Hematopoietic multipotent progenitor cell treated with erythropoietin and hydrocortisone succinate and interleukin-3 and kit ligand, for 4 days (in vitro differentiated cells): ENCODE measurements at places on chromosomes 16 and 17.

- no peak for DNase-seq
Observed at GRCh38 chr16:23149993-23150364, 727 bp upstream of the USP31 start.

- DNase-seq = peak; percentile 86
Observed at GRCh38 chr17:49557312-49558024, 18.2 kb upstream of the NXPH3 start.

DNA sequence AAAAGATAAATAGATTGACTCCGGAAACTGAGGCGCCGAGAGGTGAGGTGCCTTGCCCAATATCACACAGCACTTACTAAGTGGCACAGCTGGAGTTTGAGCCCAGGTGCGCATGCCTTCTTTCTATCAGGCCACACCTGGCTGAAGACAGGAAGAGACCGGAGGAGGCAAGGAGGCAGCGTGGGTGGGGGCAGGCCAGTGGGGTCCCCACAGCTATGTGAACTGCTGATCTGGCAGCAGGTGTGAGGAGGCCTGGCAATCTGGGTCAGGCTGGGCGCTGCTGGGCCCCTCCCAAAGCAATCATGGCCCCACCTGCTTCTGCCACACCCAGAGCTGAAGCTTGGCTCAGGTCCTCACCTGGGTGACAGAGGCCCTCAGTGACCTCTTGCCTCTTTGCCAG is 1.9 kb upstream of the GDPD3 start:
- DNase-seq = no peak

DNA sequence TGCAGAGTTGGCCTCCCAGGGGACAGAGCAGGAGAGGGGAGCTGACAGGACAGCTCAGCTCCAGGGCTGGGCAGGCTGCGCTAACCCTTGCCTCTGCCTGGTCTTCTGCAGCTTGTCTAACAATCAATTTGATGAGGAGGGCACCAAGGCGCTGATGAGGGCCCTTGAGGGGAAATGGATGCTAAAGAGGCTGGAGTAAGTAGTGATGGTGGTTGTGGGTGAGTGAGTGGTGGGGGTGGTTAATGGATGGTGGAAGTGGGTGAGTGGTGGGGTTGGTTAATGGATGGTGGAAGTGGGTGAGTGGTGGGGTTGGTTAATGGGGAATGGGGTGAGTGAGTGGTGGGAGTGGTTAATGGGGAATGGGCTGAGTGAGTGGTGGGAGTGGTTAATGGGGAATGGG is 22.0 kb upstream of the CPNE2 start:
- no peak for DNase-seq

- no peak for DNase-seq
Observed at GRCh38 chr16:23334457-23334853, 32.4 kb downstream of the SCNN1B start.

DNA sequence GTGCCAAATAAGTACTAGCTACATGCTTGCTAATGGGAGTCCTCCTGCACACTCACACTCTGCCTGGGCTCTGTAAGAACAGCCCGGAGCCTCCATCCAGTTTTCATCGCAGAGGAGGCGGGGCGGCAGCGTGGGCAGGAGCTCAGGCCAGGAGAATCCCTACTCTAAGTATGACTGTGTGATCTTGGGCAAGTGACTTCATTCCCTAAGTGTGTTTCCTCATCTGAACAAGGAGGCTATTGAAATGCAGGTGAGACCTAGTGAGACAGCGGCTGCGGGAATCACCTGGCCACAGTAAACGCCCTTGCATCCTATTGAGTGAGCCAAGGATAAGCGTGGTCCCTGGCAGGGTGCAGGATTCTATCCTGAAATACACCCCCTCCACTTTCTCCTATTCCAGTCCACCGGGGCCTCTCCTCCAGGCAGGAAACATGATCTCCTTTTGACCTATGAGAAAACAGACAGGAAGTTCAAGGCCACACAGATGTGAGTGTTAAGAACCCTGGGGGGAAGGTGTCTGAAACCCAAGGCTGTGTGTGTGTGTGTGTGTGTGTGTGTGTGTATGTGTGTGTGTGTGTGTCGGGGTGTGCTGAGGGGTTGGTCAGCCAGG is 5.2 kb upstream of the RAI1 start:
- peak; percentile 45 for DNase-seq

GRCh38 chr16:25138130-25138529 is 26.6 kb downstream of the LCMT1 start:
- no peak for DNase-seq

DNA sequence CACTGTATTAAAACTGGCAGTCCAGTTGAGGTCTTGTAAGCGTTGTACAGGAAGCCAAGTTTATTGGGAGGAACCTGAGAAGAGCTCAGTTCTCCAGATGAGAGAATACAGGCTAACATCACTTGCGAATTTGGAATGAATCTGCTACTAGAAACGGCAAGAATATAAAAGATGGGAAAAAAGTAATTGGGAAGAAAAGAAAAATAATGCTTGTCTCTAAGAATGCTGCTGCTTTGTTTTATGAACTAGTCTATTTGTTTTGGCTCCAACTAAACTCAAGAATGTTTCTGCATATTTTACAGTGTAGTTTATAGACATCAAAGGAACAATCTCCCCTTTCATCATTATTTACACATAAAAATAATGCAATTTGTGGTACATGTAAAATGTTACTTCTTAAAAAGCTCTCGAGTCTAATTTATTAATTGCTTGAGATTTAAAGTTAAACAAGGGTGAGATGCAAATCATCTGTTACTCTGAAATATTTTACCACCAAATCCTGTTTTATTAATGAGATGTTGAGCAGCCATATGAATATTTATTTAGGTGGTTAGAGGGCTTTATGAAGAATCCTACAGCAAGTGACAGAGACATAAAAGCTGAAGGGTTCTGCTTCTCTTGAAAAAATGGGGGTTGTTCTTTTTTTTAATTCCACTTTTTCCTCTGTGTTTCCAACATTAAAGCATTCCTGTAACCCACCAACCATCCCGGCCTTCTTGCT is 162.1 kb upstream of the AXIN2 start:
- DNase-seq = no peak

GRCh38 chr17:81030741-81031565 is 4.0 kb upstream of the BAIAP2 start:
- no peak for DNase-seq

GRCh38 chr17:50146927-50147665 is 3.4 kb downstream of the PPP1R9B start:
- DNase-seq = no peak

DNA sequence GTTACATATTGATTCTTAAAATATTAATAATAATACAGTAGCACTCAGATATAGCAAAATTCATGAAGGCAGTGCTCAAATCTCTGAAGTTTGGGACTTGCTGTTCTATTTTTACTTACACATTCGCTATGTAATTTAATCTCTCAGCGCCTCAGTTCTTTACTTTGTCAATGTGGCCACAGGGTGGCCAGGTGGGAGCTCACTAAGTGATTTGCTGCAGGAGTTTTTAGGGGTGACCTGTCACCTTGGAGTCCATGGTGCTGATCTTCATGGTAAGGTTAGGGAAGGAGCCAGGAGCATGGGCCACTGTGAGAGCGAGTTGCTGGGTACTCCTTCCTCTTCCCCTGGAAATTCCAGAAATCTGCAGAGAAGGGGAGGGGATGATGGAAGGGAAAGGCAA is 28.1 kb downstream of the VWA3A start:
- DNase-seq = no peak

DNA sequence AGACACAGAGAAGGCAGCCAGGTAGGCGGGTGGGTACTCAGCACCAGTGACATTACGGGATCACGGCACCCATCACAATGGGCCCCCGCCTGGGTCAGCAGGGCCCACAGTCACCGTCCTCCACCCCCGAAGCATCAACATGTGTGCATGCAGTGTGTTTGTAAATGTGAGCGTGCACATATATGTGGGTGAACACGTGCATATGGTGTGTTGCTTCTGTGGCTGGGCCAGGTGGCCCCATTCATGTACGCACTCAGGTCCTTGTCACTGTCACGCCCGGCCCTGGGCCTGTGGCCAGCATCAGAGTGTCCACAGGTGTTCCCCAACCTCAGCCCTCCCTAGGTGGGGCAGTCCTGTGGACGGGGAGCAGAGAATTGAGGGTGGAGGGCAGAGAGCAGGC is 37.1 kb downstream of the TNFRSF13B start:
- no peak for DNase-seq

DNA sequence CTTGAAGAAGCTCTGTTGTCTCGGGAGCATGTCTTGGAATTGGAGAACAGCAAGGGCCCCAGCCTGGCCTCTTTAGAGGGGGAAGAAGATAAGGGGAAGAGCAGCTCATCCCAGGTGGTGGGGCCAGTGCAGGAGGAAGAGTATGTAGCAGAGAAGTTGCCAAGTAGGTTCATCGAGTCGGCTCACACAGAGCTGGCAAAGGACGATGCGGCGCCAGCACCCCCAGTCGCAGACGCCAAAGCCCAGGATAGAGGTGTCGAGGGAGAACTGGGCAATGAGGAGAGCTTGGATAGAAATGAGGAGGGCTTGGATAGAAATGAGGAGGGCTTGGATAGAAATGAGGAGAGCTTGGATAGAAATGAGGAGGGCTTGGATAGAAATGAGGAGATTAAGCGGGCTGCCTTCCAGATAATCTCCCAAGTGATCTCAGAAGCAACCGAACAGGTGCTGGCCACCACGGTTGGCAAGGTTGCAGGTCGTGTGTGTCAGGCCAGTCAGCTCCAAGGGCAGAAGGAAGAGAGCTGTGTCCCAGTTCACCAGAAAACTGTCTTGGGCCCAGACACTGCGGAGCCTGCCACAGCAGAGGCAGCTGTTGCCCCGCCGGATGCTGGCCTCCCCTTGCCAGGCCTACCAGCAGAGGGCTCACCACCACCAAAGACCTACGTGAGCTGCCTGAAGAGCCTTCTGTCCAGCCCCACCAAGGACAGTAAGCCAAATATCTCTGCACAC is 21.2 kb downstream of the AKAP1 start:
- peak; percentile 53 for DNase-seq

DNA sequence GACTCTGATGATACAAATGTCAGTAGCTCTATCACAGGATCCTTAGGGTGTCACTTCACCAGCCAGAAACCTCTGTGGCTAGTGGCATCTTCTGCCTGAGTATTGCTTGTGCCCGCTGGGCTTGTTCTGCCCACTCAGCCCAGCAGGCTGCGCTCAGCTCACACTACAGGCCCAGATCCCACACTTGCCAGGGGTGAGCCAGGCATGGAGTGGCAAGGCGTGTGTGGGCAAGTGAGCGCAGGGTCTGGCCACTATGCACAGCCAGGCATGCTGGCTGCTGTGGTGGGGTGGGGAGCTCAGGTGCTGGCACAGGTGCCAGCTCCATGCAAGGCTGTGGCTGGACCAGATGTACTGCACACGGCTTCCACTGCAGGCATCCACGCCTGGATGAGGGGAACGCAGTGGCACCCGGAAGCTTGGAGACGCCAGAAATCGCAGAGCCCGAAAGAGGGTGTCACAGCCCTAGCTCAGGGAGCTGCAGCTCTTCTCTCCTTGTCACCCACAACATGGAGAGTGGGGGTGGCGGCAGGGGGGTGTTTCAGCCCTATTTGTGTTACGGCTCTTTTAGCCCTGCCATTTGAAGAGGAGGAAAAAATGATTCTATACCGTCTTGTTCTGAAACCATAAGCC is 10.2 kb downstream of the CFAP97D1 start:
- DNase-seq = peak; percentile 36

DNA sequence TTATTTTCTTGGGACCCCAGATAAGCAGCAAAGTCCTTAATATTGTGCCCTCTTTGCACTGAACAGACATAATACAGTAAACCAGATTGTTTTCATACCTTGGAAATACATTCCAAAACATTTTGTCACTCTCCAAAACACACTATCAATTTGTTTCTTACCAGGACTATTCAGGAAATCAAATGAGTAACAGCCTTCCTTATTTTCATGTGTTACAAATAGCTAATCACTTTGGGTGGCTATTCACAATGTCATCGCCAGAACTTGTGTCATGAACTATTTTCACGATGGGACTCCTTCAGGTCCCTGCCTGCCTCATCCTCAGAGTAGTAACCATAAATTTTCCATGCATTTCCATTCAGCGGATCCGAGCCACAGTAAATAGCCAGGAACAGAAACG is 104.5 kb downstream of the MAP2K6 start:
- DNase-seq = no peak

GRCh38 chr16:23504453-23505179 is 5.7 kb downstream of the GGA2 start:
- DNase-seq = peak; percentile 17

DNA sequence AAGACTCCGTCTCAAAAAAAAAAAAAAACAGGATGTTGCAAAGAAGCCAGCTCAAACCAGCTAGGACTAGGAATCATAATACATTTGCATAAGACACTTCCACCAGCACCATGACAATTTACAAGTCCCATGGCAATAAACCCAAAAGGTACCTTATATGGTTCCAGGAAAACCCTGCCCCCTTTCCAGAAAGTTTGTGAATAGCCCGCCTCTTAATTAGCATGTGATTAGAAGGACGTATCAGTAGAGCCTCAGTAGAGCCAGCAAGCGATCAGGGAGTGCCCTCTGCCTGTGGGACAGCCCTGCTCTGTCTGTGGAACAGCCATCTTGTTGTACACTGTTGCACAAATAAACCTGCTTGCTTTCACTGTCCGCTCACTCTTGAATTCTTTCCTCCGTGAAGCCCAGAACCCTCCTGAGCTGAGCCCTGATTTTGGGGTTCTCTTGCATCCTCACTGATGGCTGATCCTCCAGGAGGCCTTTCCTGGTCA is 14.0 kb downstream of the NUPR1 start:
- peak; percentile 62 for DNase-seq

GRCh38 chr17:44390250-44390870 is 911 bp upstream of the ITGA2B start:
- peak; percentile 63 for DNase-seq

GRCh38 chr17:33318241-33318640 is 25.1 kb upstream of the ASIC2 start:
- DNase-seq = no peak

- peak; percentile 40 for DNase-seq
Observed at GRCh38 chr16:46884513-46885293, 541 bp downstream of the GPT2 start.

DNA sequence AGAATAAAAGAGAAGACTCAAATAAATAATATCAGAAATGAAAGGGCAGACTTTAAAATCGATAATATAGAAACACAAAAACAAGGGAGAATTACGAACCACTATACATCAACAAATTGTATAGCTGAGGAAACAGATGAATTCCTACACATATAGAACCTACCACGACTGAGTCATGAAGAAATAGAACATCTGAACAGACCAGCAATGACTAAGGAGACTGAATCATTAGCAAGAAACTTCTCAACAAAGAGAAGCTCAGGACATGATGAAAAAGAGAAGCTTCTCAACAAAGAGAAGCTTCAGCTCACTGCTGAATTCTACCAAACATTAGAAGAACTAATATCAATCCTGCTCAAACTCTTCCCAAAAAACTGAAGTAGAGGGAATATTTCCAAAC is 255.9 kb downstream of the CEP112 start:
- DNase-seq = no peak

DNA sequence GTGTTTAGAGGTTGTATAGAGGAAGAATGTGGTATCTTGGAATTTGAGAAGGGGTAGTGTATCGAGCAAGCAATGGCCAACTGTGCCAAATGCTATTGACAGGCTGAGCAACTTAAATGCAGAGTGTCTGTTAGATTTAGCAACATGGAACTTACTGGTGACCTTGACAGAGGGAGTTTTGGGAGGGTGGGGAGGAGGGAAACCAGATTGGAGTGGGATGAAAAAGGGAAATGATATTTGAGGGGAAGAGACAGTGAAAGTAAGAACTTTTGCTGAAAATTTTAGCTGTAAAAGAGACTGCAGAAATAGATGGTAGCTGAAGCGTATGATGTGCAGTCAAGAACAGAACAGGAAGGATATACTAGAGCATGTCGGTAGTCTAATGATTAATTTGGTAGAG is 1.1 kb downstream of the LRRC36 start:
- no peak for DNase-seq
